ENCODE measurements at places on chromosomes 13 and 19.
A peak's percentile ranks its signal among the peaks of the same experiment; 100 is the strongest.

GRCh38 chr13:80126389-80127068, 214.4 kb downstream of the SPRY2 start:
- no peak for DNase-seq

DNA sequence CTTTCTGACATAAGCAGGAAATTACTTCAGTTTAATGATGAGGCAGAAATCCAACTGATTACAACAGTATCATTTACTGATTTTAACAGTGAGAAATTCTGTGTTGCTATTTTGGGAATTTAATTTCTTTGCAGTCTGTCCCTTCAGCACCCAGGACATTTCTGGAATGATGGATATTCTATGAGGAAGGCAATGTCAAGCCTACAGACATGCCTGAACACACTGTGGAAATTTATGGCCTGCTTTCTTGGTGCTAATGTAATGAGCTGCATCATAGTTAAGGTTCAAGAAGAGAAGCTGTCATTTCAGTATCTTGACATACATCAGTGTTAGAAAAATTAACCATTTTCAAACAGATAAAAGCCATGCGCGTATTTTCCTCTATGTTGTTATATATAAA, 87.7 kb downstream of the SLITRK1 start:
- no peak for DNase-seq

DNA sequence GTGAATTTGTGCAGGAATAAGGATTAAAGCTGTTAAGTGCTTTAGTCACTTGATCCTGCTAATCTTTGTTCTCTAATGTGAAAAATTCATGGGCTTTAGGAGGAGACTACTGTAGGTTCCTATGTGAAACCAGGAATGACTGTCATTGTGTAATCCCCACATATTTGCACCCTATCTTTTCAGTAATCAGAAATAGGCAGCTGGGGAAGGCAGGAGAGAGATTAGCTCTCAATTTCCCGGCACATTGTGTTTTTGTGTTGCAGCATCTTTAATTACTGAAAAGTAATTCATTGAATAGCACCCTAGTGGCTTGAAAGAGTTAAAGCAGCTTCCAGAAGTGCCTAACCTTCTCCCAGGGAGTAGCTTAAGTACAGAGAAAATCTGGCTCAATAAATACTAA, 282.9 kb downstream of the OLFM4 start:
- DNase-seq, result no peak

- no peak for DNase-seq
These were observed 116.9 kb downstream of the CCNA1 start for GRCh38 chr13:36549126-36549702.

DNA sequence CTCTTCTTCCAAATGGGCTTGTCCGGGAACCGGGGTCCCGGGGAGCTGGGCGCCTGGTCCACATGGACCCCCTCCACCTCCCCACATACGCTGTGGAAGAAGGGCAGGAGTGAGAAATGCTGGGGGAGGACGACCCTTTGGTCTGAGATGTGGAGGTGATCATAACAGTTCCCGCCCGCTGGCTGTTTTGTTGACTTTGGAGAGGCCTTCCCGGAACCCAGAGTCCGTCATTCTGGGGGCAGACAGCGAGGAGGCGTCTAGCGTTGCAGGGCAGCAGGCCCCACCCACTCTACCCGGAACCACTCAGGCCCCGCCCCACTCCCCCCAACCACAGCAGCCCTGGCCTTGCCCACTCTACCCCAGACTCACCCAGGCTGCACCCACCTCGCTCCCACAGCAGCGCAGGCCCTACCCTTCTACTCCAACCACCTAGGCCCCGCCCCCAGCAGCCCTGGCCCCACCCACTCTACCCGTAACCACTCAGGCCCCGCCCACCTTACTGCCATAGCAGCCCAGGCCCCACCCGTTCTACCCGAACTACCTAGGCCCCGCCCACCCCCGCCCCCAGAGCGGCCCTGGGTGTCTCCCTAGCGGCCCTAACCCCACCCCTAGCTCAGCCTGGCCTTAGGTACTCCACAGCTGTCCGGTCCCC, 7.1 kb downstream of the GPR108 start:
- peak; percentile 35 for DNase-seq

- DNase-seq, result no peak
These were observed 109.1 kb downstream of the NALCN start for GRCh38 chr13:101307181-101307701.

GRCh38 chr13:46556418-46556779, 3.4 kb downstream of the LRCH1 start:
- DNase-seq, result no peak

Measured in CD4-positive, alpha-beta T cell treated with Interferon alpha-2 for 1 hour (primary cell).